ENCODE measurements at places on chromosomes 16 and 17.
A peak's percentile ranks its signal among the peaks of the same experiment; 100 is the strongest.

DNA sequence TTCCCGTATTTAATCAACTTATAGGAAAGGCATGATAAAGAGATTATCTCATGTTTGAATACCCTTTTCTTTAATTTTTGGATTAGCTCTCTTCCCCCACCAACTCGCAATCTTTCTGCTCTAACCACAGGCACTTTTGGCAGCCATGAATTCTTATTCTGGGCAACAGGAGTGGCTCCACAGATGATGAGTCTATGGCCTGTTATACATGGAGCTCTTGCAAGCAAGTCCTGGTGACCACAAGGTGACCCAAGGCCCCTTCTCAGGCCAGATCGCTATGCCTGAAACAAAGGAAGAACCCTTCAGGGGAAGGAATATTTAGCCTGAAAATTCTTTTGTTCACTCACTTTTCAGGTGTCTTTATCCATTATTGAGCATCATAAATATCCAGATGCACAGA lies 10.8 kb upstream of the ZNF267 start:
- no peak for DNase-seq

GRCh38 chr16:77221482-77221881 lies 22.3 kb downstream of the SYCE1L start:
- no peak for DNase-seq

- DNase-seq, result no peak
Observed at GRCh38 chr16:20791923-20792612, 14.2 kb downstream of the ERI2 start.

DNA sequence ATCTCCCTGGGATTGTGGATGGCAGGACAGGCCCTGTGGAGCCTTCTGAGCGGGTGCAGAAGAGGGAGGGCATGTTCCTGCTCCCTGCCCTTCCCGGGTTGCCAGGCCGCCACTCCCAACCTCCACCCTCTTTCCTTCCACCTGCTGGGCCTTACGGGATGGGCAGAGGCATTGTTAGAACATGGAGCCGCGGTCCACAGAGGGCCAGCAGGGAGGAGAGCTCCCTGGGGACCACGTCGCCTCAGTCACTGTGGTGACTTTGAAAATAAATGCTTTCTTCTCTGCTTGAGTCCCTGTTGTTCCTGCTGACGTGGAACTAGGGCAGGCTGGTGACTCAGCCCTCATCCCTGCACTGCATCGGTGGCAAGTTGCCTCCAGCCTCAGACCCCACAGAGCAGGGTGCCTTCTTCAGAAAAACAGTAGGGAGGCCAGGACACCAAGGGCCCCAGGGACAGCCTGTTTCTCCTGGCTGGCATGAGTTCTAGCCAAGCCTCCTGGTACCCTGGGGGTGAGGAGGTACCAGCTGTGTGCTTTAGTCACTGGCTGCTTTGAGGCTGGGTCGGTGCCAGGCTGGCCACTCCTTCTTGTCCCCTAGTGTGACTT lies 224.9 kb downstream of the SEC14L1 start:
- peak; percentile 63 for DNase-seq

GRCh38 chr16:27852681-27853080 lies 210.8 kb downstream of the GSG1L start:
- DNase-seq, result no peak

DNA sequence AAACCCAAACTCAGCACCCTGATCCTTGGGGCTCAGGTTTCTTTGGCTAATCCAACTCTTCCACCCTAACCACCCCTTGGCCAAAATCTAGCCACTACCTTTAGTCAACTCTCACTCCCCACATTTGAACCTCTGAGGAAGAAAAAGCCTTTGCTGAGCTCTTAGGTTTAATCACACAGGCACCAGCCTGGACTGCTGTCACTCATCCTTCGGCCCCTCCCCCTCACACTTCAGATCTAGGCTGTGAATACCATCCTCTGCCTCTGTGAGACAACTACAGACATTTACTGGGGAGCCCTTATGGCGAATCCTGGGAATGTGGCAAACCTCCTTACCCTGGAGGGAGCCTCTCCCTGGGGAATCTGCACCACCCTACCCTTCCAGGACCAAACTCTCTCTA lies 5.3 kb upstream of the RNASEK start:
- DNase-seq, result no peak

DNA sequence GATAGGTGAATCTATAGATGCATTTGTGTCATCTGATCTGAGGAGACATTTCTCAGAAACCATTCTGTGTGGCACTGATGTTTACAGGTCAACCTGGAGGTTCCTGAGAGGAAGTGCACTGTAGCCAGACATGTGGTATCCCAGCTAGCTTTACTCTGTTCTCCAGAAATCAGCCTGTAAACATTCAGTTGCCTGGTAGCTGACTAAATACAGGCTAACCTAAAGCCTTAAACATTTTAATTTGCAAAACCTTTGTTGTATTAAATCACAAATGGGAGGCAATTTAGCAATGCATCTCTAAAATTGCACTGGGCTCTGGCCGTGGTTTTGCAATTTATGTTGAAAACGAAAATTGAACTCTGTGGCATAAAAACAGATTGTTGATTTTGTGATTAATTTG lies 207.6 kb downstream of the FTO start:
- DNase-seq, result no peak

DNA sequence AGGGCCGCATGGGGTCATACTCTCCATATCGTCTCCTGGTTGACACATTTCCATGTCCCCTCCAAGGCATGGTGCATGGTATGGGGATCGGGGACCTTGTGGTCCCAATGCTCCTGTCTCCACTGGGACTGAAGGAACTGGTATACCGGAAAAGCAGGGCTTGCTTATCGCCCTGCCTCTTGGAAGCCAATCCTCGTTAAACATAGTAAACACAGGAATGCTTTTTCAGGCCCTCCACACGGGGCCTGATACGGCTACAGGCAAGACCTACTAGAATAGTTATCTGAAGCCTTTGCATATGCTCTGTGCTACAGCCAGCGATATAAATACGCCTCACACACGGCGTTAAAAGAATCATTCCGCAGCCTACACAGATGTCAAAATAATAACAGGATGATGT lies 159.5 kb downstream of the SHISA9 start:
- DNase-seq, result no peak

DNA sequence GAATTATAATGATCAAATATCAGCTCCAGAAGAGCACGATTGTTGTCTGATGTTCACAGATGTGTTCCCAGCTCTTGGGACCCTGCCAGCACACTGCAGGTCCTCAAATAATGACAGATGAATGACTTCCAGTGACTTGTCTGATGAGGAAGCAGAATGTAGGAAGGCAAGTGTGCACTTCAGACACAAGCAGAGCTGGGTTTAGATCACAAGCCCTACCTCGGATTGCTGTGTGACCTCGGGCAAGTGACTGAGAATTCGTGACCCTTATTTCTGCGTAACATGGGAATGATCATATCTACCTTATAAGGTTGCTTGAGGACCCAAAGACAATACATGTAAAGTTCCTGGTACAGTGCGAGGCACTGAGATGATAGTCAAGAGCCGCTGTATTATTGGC lies 182.2 kb downstream of the ABCC12 start:
- DNase-seq, result no peak

All from suppressor macrophage treated with lipopolysaccharide for 4 hours (primary cell).